A673 (cell line): ENCODE measurements at places on chromosomes 16 and 17. TPM values are rescaled to one million over a fixed set of nuclear protein-coding genes. Genes with fewer than 3 reads are reported as not detected.

HS3ST3A1 gene
- total RNA-seq, result not detected in 2 replicates

OR1F1 gene
- not detected in 2 replicates for total RNA-seq

DLX4 gene
- 0.82 and 1.0 TPM in 2 replicates for total RNA-seq

KRT14 gene
- total RNA-seq, result not detected in 2 replicates

NOS2 gene
- total RNA-seq, result 0.37 and 0.67 TPM in 2 replicates

NRN1L gene
- total RNA-seq, result 0.58 and 0.59 TPM in 2 replicates

CTF1 gene
- total RNA-seq, result 1.4 and 1.6 TPM in 2 replicates

MAP2K4 gene
- 32.1 and 41.2 TPM in 2 replicates for total RNA-seq
